A549 treated with RU486 at 1 μM for 4 hours (cell line): ENCODE measurements at places on chromosomes 3 and 15. TPM values are rescaled to one million over a fixed set of nuclear protein-coding genes. Genes with fewer than 3 reads are reported as not detected.

KCNAB1 gene
- not detected in 5 replicates for total RNA-seq

DCLK3 gene
- not detected in 5 replicates for total RNA-seq

PSTPIP1 gene
- not detected in 5 replicates for total RNA-seq

FAM98B gene
- 4.9 to 14.2 TPM (median 13.2 TPM) in 5 replicates for total RNA-seq

SLC24A5 gene
- not detected in 5 replicates for total RNA-seq

CEMIP gene
- 1.6 to 2.2 TPM (median 2.0 TPM) in 5 replicates for total RNA-seq

DNAJB8 gene
- total RNA-seq = not detected in 5 replicates

OR5K2 gene
- not detected in 5 replicates for total RNA-seq

BSN gene
- total RNA-seq = 0.08 to 0.20 TPM (median 0.15 TPM) in 5 replicates

FANCD2OS gene
- not detected in 5 replicates for total RNA-seq

ALDH1A2 gene
- total RNA-seq = 0.33 to 0.41 TPM (median 0.40 TPM) in 3 of 5 replicates, not detected in the others

ATP6V1A gene
- 13.0 to 21.9 TPM (median 18.9 TPM) in 5 replicates for total RNA-seq

APBA2 gene
- total RNA-seq = 16.0 to 20.6 TPM (median 18.1 TPM) in 5 replicates

AEN gene
- total RNA-seq = 76.6 to 94.3 TPM (median 88.9 TPM) in 5 replicates

COLQ gene
- total RNA-seq = 0.19 to 0.53 TPM (median 0.36 TPM) in 5 replicates

CLSTN2 gene
- 0.02 to 0.06 TPM (median 0.05 TPM) in 4 of 5 replicates, not detected in the other for total RNA-seq

MCF2L2 gene
- 0.08 to 0.26 TPM (median 0.17 TPM) in 4 of 5 replicates, not detected in the other for total RNA-seq

HRH1 gene
- total RNA-seq = 7.6 to 10.2 TPM (median 9.3 TPM) in 5 replicates

AMOTL2 gene
- 36.3 to 43.2 TPM (median 41.7 TPM) in 5 replicates for total RNA-seq

CD276 gene
- 66.9 to 93.5 TPM (median 80.5 TPM) in 5 replicates for total RNA-seq

TMEM41A gene
- 16.0 to 22.4 TPM (median 20.4 TPM) in 5 replicates for total RNA-seq

TAMM41 gene
- total RNA-seq = 23.6 to 30.7 TPM (median 26.9 TPM) in 5 replicates

GOLGA8M gene
- total RNA-seq = 0.10 to 0.29 TPM in 2 of 5 replicates, not detected in the others

DAZL gene
- not detected in 5 replicates for total RNA-seq

ALPK3 gene
- total RNA-seq = 0.02 to 0.12 TPM (median 0.09 TPM) in 5 replicates

HRG gene
- not detected in 5 replicates for total RNA-seq

SAMMSON gene
- total RNA-seq = not detected in 5 replicates

MYRIP gene
- total RNA-seq = not detected in 5 replicates

HESX1 gene
- 0.23 to 0.26 TPM (median 0.24 TPM) in 3 of 5 replicates, not detected in the others for total RNA-seq

CFAP91 gene
- total RNA-seq = 0.15 to 0.35 TPM (median 0.31 TPM) in 5 replicates

NLGN1 gene
- not detected in 5 replicates for total RNA-seq

POPDC2 gene
- 0.11 to 1.3 TPM (median 0.24 TPM) in 5 replicates for total RNA-seq

CPNE4 gene
- 2.9 to 4.7 TPM (median 4.0 TPM) in 5 replicates for total RNA-seq

SSUH2 gene
- total RNA-seq = 0.63 to 1.1 TPM (median 0.81 TPM) in 5 replicates

CCR3 gene
- not detected in 5 replicates for total RNA-seq

PYGO1 gene
- 5.1 to 7.8 TPM (median 7.4 TPM) in 5 replicates for total RNA-seq

CKMT1B gene
- 2.9 to 6.1 TPM (median 3.4 TPM) in 5 replicates for total RNA-seq

PLA1A gene
- total RNA-seq = 0.27 to 0.52 TPM (median 0.38 TPM) in 5 replicates

FRMD5 gene
- total RNA-seq = 3.8 to 5.1 TPM (median 4.4 TPM) in 5 replicates

CCR9 gene
- total RNA-seq = not detected in 5 replicates

FRMD4B gene
- 0.80 to 2.5 TPM (median 1.4 TPM) in 5 replicates for total RNA-seq

MYL3 gene
- 0.22 to 0.35 TPM in 2 of 5 replicates, not detected in the others for total RNA-seq

CMTM8 gene
- 6.4 to 11.0 TPM (median 10.8 TPM) in 5 replicates for total RNA-seq

EPHB3 gene
- 0.23 to 0.51 TPM (median 0.35 TPM) in 5 replicates for total RNA-seq

SUCNR1 gene
- 0.09 to 0.17 TPM (median 0.13 TPM) in 4 of 5 replicates, not detected in the other for total RNA-seq

P2RY12 gene
- not detected in 5 replicates for total RNA-seq

SLC6A1 gene
- total RNA-seq = not detected in 5 replicates

IL1RAP gene
- 5.4 to 7.1 TPM (median 6.8 TPM) in 5 replicates for total RNA-seq

GOLGA6L10 gene
- 0.38 to 0.71 TPM (median 0.59 TPM) in 5 replicates for total RNA-seq

ERC2 gene
- total RNA-seq = 0.23 TPM in 1 of 5 replicates, not detected in the others

C3orf20 gene
- 0.03 to 0.06 TPM (median 0.05 TPM) in 3 of 5 replicates, not detected in the others for total RNA-seq

TGM5 gene
- not detected in 5 replicates for total RNA-seq

DZIP3 gene
- 2.5 to 4.4 TPM (median 3.7 TPM) in 5 replicates for total RNA-seq

ARHGEF26 gene
- 4.0 to 6.9 TPM (median 6.5 TPM) in 5 replicates for total RNA-seq

GPR15 gene
- not detected in 5 replicates for total RNA-seq

GHSR gene
- not detected in 5 replicates for total RNA-seq

CYP1A2 gene
- not detected in 5 replicates for total RNA-seq

PLCH1 gene
- 0.85 to 1.4 TPM (median 1.3 TPM) in 5 replicates for total RNA-seq

DNAJA4 gene
- 0.05 to 0.11 TPM in 2 of 5 replicates, not detected in the others for total RNA-seq

ROPN1B gene
- total RNA-seq = not detected in 5 replicates
